Stimulated activated CD4-positive, alpha-beta T cell treated with anti-CD3 and anti-CD28 coated beads, Interleukin-2, amount 100 ng/mL, for 24 hours (primary cell): ENCODE measurements at places on chromosomes 16 and 17.

DNA sequence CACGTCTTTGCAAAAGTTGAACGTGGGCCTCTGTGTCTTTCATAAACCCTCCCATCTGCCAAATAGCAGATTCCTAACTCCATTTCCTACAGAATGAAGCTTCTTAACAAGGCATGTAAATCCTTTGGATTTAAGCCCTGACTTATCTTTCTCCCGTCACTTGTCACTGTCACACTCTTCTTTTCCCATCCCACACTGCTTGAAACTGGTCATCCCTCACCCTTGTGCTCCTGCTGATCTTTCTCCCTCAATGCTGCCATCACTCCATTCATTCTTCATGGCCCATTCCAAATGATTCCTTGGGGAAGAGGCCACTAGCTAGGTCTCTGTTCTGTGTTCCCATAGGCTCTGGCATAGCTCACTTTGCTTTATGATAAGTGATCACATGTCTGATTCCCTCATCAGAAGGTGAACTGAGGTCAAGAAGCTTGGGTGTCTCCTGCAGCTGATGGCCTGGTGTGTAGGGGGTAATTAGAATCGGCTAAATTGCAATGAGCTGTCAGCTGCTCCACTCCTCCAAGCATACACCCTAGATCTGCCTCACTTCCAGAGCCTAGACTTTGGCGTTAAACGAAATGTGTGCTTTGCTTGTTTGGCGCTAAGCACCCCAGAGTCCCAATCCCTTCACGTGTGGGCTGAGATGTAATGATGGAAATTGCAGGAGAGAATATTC lies 61.7 kb downstream of the PECAM1 start:
- no peak for DNase-seq

GRCh38 chr17:64225410-64225809 lies 37.6 kb downstream of the TEX2 start:
- DNase-seq: no peak

DNA sequence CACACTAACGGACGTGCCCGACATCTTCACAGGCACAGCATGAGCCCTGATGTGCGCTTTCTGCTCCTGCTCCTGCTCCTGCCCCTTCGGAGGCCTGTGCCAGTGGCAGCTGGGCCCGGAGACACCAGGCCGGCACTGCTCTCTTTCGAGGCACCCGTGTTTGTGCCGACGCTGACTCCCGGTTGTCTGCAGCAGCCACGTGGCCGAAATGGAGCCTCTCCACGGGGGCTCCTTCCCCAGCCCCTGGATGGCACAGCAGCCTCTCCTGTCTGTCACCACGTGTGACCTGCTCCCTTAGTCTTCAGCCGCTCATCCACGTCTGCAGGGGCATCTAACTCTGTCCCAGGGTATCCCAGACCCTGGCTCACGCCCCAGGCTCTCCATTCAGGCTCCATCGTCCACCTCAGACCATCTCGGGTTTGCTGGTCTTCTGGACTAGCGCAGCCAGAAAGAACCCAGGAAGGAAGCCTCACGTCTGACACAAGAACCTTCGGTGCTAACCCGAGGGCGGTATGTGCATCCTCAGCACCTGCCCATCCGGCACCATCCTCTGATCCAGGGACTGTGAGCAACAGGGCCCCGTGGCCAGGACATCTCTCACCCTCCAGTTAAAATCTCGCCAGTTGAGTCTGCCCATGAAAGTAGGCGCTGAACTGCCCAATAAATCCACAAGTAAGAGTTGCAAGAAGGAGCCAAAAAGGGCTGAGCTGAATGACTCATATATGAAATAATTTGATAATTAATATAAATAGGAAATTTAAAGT lies 4.2 kb upstream of the RPH3AL start:
- DNase-seq: no peak

- peak; percentile 26 for DNase-seq
Observed at GRCh38 chr17:44565866-44566443, 8.7 kb downstream of the FZD2 start.

DNA sequence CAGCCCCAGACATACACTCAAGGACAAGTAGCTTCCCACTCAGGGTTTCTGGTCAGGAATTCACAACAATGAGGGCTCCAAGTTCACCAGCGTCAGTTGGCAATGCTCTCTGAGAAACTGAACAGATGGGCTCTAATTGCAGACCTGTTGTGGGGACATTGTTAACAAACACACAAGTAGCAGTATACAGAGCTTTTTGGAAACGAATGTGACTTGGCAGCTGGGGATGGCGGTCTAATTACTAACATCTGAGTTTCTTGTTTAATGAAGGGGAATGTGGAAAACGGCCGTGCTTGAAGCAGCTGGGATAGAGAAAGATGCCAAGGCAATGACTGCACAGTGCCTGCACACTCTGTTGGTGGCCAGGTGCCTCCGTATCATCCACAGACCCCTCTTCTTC lies 316.1 kb upstream of the IRX3 start:
- DNase-seq: no peak

GRCh38 chr16:27781195-27781524 lies 231.2 kb downstream of the KATNIP start:
- no peak for DNase-seq
